ENCODE measurements at places on chromosomes 12 and 14.

DNA sequence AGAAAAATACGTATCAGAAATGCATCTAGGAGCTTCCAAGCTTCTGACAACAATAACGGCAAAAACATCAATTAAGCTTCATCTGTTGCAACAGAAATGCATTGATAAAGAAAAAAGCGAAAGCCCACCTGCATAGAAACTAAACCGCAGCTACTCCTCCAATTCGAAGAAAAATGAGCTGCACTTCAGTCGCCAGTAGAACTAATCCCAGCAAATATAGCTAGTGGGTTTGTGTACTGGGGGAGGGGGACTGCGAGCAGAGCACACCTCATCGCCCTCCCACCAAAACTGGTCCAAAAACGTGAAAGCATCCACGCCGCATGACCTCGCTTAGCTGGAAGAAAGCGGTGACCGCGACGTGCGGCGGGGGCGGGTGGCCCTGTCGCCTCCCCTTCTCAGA is 1.2 kb downstream of the SLC35F4 start:
- no peak for DNase-seq

- DNase-seq, result no peak
Observed at GRCh38 chr14:23469906-23470403, 452 bp downstream of the NGDN start.

DNA sequence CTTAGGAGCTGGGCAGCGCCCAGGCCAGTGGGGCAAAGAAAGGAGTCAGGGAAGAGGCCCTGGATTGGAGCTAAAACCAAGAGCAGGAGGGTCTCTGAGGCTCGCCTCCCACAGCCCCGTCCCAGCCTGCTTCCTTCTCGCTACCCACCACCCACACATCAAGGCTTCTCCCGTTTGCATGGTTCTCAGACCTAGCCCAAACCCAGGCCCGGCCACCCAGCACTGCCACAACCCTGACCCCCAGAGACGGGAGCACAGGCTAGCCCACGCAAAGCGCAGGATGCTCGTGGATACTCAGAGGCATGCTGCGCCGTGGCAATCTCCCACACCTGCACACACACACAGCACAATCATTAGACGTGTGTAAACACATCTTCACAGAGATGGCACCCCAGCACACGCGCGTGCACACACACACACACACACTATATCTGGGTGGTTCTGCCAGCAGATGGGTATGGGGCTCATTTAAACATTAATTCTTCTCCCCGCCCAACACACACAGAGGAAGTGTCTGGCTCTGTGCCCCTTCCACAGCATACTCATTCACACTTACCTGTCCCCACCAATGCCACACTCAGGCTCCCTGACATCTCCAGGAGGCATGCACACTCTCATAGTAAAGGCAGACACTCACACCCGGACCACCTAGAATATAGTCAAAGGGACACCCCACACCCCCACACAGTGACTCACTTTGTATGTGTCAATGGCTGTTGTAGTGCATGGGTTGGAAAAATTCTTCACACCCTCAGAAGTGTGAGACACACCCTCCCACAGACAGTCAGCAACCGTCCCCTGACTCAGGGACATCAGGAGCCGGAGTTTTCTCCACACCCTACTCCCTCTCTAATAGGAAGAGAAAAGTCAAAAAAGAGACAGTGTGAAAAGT is 1.1 kb downstream of the CARMIL3 start:
- no peak for DNase-seq

DNA sequence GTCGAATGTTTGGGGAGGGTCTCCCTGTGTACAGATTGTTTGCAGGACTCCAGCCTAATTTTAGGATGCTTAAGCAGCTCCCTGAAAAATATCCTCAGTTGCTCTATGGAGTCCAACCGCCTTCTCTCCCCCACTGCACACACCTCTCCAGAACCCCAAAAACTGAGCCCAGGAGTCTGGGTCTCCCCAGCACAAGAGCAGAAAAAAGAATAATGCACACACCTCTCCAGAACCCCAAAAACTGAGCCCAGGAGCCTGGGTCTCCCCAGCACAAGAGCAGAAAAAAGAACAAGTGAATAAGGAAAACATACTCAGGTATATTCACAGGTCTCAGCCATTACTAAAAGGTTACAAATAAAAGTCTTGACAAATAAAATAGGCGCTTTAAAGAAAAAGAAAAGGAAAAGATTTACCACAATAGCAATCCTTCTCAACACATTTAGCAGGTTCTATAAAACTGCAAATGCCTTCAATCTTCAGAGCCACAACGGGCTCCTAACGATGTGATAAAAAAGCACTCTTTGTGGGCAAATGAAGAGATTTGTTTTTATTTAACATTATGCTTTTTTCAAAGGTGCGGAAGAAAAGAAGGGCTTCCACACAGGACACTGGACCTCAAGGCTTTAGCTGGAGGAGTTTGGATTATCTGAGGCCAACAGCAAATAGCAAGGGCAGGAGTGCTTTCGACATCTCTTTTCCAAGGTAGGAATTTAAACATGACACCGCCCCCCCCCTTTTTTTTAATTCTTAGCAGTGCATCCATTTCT is 8.2 kb downstream of the BCL11B start:
- no peak for DNase-seq

- no peak for DNase-seq
Observed at GRCh38 chr12:22204391-22204790, 130.1 kb downstream of the ST8SIA1 start.

DNA sequence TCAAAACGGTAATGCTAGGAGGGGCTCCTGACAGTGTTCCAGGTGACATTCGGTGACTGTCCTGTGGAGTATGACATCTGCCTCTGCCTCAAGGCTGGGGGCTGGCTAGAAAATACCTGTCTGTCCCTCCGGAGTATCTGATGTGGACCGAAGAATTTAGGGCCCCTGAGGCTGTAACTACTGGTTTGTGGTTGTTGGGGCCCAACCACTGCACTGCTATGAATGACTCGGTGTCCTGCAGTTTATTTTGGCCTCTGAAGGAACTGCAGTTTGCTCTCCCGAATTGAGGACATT is 198.9 kb upstream of the CAND1 start:
- DNase-seq, result no peak

- no peak for DNase-seq
Observed at GRCh38 chr12:86613311-86613710, 357.1 kb upstream of the MGAT4C start.

- no peak for DNase-seq
Observed at GRCh38 chr14:61089126-61089750, 108.2 kb downstream of the SLC38A6 start.

- no peak for DNase-seq
Observed at GRCh38 chr14:70890826-70891659, 16.2 kb upstream of the PCNX1 start.

GRCh38 chr14:85214471-85214870 is 315.5 kb upstream of the FLRT2 start:
- DNase-seq, result no peak

GRCh38 chr12:51098611-51099010 is 15.2 kb upstream of the CSRNP2 start:
- DNase-seq, result no peak

DNA sequence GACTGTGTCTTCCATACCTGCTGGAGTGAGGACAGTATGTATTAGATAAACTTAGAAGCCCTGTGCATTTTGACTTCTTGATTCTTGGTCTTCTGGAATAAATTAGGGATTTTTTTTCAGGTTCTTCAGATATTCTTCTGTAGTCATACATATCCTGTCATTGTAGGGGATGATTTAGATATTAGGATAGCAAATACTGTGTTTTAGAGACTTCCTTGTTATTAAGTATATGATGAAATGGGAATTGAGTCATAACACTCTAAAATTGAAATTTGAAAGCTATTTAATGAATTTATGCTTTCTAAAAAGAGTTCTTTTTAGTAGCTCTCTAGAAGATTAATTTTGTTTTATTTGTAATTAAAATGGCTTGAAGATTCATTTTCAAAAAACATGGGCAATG is 371.5 kb upstream of the RGS6 start:
- DNase-seq, result no peak

DNA sequence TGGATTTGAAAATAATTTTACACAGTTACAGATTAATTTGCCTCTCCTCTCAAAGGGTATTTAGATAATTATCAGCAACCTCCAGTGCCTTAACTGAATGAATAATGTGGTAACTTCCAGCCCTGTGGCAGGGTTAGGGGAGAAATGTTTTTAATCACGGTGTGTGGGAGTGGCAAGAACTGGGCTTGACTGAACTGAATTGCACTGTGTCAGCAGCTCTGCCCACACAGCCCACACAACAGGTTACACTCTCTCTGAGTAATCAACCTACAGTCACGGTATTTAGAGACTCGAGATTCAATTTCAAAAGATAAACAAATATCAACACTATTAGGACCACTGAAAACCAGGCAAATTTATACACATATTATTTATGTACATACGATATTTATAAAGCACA is 198.5 kb downstream of the KCNC2 start:
- DNase-seq, result no peak

DNA sequence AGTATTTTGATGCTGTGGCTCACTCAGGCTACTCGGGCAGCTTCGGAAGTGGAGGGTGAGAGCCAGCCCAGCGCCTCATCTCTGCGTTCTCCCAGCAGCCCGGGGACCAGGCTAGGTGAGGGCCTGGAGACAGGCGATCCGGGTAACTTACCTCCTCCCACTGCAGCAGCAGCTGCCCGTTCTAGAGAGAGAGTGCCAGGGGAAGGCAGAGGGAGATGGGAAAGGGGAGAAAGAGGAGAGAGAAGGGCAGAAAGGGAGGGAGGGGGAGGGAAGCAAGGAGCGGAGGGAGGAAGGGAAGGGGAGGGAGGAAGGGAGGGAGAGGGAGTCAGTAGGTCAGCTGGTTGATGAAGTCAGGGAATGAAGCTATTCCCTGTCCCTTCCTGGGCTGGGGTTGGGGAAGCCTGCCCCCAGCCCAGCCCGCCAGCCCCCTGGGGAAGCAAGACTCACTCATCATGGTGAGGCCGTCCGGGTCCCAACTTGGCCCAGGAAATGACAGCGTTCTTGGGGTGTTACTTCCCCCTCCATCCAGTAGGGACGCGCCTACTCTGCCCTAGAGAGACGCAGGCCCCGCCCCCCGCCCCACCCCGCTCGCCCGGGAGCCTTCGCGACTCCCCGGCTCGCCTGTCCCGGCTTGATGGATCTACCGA is at the start of gene IFI27L2:
Gene IFI27L2 (minus strand): TSS at position 494 of the 647 bp plus-strand sequence. CDS start 40 bp downstream, at position 454.
- DNase-seq, result peak; percentile 25

DNA sequence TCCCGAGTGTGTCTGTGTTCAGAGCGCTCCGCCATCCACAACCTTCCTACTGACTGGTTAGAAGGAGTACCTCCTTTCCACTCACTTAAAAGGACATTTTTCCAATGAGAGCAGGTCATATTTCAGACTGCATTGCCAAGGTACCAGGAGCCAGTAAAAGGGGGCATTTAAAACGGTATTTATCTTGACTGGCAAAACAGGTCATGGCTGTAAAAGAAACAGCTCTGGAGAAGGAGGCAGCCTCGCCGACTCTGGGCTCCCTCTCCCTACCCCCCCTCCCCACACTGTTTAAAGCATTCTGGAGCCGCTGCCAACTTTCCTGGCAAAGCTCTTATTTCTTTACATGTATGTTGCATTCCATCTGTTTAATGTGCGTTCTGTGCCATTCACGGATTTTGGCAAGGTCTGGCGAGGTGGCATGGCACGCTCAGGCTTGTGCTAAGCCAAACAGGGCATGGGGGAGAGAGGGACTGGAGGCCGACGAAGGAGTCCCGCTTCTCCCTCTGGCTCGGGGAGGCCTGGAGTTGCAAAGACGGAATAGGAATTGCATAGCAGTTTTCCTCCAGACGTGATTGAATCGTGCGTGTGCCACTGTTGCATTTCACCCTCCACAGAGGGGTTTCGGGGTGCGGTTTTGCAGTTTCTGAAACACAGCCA is 41.2 kb upstream of the MED13L start:
- no peak for DNase-seq

DNA sequence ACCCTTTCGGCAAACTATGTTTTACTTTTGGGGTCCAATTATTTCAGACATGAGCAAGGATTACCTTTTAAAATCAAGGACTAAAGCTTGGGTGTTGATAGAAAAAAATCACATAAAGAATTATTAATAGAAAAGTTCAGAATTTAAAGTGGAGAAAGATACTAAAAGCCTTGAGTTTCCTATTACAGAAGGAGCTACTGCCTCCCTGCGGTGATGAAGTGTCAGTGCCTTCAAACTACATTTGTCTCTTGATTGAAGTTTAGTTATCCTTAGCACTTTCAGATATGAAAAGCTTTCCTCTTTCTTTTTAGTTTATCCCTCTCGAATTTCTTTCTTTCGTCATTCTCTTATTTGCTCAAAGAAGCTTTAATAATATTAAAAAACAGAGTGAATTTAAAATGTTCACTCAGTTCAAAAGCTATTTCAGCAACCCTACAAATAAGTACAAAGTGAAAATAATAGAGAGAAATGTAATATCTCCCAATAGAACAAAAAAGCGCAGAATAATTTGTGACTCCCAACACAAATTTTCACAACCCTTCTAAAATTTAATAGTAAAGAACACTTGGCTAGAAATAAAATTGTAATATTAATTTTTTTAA is 87.6 kb downstream of the SEC23A start:
- DNase-seq, result no peak

- DNase-seq, result no peak
Observed at GRCh38 chr12:117820216-117820907, 148.4 kb downstream of the KSR2 start.

GRCh38 chr12:99195474-99195873 is 452.1 kb upstream of the GARIN6 start:
- no peak for DNase-seq

- no peak for DNase-seq
Observed at GRCh38 chr12:50620978-50621360, 116.2 kb downstream of the DIP2B start.

DNA sequence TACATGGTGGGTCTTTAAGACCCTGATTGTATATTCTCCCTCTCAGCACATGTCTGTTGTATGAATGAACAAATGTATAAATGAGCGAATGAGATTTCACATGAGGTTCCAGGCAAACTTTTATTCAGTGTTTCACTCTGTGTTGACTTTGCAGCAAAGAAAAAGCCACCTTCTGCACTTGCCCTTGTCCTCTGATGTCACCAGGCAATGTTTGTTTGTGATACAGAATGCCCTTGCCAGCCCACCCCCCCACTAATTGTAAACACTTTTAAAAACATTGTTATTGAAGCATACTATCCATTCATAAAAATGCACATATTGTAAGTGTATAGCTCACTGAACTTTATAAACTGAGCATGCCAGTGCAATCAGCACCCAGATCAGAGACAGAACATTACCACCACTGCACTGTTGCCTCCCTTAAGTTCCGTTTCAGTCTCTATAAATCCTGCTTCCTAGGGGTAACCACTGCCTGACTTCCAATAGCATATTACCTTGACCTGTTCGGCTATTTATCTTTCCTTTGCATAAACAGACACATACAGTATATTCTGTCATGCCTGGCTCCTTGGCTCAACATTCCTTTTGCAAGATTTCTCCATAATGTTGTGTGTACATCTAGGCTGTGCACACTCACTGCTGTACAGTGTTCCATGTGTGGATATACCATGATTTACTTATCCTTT is 11.3 kb upstream of the LTA4H start:
- no peak for DNase-seq

GRCh38 chr12:91617818-91618217 is 435.2 kb upstream of the DCN start:
- no peak for DNase-seq

GRCh38 chr14:100981809-100982208 is 78.3 kb upstream of the RTL1 start:
- no peak for DNase-seq
